Hematopoietic multipotent progenitor cell treated with erythropoietin and hydrocortisone succinate and interleukin-3 and kit ligand, for 15 days (in vitro differentiated cells): ENCODE measurements at places on chromosomes 11 and 22.

DNA sequence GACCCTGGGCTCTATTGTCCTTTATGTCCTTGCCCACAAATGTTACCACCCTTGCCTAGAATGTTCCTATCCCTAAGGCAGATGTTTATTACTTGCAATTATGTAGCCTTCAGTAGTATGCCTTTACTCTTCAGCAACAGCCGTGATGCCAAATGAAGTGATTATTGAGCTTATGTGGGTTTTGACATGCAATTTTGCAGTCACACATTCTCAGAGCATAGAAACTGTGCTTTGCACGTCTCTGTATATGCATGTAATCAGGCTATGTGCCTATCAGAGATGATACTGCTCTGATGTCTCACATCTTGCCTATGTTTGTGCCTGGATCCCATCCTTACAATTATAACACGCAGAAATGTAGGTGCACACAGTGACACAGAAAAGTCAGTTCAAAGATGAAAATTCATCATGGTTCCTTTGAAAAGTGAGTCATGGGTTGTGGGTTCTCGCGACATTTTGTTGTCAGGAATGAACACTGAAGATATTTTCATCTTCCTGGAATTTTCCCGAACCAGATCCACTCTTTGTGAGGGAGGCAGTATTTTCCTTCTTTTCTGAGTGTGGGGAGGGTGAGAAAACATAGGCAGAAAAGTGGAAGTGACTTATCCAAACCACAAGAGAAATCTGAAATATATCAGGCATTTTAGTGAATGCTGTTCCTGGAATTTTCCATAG lies 81.1 kb downstream of the BMAL1 start:
- DNase-seq = no peak

GRCh38 chr11:84103096-84103495 lies 816.9 kb upstream of the CCDC90B start:
- DNase-seq = no peak

DNA sequence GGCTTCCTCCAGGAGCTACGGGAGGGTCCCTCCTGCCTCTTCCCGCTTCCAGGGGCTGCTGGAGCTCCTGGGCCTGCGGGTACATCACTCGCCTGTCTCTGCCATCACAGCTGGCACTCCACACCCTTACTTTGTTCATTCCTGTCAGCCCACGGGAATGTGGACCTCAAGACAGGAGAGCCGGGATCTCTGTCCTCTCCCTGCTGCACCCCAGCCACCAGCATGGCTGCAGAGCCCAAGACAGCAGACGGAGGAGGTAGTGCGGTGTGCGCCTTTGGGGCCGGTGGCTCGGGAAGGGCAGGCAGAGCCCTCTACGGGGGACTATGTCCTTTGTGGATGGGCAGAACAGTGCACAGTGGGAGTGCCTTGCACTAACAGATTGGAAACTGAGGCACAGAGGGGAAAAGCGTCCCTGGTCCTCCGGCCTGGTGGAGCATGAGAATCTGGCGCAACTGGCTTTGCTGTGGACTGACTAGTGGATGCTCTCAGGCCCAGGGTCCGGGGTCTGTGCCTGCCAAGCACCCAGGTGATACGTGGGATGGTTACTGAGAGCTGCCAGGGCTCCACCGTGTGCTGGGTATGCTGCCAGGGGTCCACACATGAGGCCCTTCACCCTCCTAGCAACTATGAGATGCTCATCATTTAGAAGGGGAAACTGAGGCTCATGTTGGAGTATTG lies 47.3 kb downstream of the IGF2 start:
- no peak for DNase-seq

DNA sequence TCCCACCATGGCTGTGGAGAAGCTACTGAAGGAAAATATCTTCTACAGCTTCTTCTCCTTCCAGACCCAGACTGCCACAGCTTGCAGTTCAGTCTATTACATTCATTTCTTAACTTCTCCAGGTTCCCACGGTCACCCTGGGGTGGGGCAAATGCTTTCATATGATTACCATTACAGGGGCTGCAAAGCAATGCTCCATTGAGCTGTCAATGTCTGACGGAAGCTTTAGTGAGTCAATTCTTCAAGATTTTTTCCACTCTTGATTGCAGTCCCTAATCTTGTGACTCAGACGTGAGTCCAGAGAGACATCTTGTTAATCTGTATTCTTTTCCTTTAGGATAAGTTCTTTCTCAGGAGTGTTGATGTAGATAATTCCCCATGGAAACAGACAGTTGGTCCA lies 233.4 kb upstream of the DDI1 start:
- no peak for DNase-seq

DNA sequence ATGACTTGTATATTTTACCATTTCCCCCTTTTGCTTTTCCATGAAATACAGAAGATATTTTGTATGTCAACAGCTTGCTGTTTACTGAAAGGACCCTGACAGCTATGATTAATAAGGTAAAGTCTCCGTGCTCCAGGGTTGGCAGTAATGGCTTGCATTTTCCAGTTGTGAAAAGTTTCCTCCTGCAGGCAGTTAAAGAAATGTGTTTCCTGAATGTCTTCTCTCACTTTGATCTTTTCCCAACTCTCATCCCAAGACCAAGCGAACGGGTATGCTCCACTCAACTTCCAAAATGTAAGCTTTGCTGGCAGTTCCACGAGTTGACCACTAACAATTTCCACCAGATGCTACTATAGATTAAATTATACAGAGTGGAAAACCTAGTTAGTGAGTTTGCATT lies 8.9 kb downstream of the FIBIN start:
- DNase-seq = no peak

- DNase-seq = no peak
These were observed 25.5 kb upstream of the BIRC3 start for GRCh38 chr11:102291831-102292230.

- DNase-seq = no peak
These were observed 6.1 kb downstream of the SIPA1 start for GRCh38 chr11:65643971-65644370.

DNA sequence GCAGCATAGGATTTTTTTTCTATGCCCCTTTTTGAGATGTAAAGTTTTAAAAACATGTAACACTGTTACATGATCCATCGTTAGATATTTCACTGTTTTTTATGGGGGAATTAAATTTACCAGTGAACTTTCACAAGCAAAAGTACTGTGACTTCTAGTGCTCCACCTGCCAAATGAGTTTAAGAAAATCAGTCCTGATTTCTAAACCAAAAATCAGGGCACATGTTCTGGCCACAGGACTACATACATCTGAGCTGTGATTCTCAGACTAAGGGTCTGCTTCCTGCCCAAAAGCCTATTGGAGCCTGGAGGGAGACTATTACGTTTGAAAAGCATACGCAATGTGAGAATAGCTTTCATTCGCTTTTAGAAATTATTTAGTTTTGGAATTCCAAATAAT lies 22.5 kb downstream of the TMPRSS13 start:
- no peak for DNase-seq

DNA sequence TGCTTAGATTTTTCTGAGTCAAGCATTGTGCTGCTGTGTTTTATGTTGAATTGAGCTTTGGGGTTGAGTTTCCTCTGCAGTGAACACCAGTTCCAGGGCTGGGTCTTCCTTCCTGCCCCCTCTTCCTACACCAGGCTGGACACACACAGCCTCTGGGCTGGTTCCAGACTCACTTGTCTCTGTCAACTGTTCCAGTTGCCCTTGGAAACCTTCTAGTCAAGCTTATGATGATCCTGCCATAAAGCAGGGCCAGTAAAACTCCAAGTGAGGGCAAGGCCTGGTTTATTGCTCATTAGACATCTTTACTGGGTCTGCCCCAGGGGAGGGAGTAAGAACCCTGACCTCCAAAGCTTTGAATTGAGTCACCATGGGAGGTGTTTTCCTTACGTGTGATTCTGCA lies 61.1 kb downstream of the KIAA1671 start:
- DNase-seq = no peak

DNA sequence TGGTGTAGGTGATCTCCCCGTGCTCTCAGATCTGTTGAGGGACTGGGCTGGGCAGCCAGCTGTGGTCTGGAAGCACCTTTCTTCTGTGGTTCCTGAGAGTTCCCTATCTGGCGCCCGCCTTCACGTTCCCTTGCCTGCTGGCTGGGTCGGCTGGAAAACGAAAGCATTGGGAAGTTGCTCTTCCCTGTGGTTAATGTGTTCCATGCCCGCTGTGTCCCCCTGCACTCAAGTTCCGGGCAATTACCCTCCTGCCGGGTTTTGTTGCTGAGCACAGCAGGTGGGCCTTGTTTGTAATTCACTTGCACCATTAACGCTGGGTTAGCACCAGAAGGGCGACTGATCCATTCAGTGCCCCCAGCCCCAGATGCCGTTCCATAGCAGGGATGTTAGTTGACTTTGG lies 134.1 kb downstream of the GRIK4 start:
- DNase-seq = no peak

- DNase-seq = no peak
These were observed 496.7 kb upstream of the ARHGAP42 start for GRCh38 chr11:100190395-100190794.

DNA sequence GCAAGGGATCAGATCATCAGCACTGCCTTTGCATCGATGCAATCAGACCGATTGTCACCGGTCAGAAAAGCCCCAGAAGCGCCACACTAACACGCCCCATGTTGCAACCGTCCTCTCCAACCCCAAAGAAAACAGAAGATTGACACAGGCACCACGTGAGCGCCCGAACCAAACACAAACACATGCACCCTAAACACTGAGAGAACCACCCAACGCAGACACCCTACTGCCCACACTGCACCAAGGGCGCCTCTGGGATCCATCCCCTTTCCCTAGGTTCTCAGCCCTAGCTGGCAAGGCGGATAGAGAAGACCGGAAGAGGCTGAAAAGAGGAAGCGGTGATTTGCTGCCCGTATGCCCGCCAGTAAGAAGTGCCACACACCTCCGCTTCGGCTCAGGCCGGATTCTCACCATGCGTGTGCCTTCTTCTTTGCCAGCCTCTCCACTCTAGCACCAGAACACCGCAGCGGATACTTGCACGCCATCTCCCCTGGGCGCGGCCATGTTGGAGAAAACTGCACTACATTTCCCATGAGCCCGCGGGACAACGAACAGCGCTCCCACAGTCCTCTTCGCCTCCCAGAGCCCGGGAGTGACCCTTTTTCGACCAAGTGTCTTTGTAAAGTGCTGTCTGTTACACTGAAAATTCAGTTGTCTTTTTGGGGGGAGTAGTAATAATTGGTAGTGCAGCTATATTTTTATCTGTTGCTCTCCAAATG lies at the start of gene ALKBH8:
ALKBH8 (minus strand) TSS at position 517 of the 719 bp plus-strand sequence. CDS start 4,842 bp downstream, outside the sequence.
- DNase-seq = peak; percentile 75

DNA sequence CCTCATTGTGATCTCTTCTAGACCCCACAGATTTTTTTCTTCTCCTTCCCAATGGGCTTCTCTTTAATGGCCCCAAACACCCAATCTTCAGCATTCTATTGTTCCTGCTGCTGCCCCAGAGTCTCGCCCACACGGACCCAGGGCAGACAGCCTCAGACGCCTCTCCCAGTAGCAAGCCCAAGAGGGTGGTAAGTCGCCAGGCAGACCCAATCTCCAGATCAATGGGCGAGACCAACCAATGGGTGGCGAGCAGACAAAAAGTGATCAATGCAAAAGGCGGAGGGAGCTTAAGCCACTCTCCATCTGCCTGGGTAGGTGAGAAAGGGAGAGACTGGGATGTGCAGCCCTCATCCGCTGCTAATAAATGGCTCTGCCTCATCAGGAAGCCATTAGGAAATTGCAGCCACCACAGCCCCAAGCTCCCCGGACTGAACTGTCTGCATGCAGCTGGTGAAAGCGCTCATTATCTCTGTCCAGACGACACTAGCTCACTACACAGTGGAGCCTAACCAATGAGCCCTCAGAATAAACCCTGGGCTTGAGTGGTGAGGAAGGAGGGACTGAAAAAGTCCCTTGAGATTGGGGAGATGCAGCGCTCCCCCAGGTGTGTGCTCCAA lies 81.8 kb downstream of the ETS1 start:
- DNase-seq = no peak

GRCh38 chr11:11746449-11746848 lies 95.3 kb upstream of the USP47 start:
- DNase-seq = no peak

DNA sequence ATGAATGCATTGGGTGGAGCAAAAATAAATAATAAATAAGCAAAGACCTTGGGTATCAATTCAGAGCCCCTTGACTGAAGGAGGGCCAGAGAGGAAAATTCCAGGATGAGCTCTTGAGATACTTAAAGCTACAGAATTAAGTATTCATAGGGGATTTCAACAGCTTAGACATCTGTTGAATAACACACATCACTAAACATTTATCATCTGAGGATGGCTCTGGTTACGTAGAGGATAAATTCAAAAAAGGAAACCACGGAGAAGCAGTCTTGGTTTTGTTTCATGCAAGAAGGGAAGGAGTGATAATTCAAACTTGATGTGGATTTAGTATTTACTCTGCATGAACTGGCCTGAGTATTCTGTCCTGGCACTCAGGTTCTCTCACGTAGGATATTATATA lies 29.8 kb downstream of the ARHGAP42 start:
- no peak for DNase-seq

DNA sequence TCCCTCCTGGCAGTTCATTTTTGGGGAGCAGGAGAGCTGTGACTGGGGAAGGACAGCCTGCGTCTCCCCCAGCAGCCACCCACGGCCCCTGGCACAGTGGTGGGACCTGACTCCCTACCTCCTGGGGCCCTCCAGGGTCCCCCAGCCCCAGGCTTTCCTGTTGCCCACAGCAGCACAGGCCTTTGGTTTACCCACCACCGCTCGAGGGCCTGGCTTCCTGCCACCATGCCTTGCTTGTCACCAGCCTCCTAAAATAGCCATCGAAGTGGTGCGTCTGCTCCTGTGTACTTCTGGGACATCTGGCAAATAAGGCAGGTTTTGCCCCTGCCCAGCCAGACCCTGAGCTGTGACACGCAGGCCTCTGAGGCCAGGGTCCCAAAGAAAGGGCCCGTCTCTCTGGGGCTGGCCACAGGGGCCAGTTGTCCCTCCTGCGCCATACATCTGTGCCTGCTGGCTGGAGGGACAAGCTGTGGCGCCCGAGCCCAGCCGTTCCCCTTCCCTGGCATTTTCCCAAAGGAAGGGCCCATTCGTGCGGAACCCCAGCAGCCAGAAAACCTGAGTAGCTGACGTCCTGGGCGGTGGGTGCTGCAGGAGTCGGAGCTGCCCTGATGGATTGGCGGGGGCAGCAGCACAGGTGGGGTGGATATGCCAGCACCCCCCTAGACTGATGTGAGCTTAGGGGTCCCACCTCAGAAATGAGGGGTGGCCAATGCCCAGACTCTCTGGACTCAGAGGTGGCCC lies 14.6 kb downstream of the PHLDA2 start:
- no peak for DNase-seq

- DNase-seq = no peak
These were observed 70.8 kb downstream of the KCNJ1 start for GRCh38 chr11:128796270-128796669.

- DNase-seq = no peak
These were observed 5.7 kb upstream of the SULT4A1 start for GRCh38 chr22:43867839-43868635.

DNA sequence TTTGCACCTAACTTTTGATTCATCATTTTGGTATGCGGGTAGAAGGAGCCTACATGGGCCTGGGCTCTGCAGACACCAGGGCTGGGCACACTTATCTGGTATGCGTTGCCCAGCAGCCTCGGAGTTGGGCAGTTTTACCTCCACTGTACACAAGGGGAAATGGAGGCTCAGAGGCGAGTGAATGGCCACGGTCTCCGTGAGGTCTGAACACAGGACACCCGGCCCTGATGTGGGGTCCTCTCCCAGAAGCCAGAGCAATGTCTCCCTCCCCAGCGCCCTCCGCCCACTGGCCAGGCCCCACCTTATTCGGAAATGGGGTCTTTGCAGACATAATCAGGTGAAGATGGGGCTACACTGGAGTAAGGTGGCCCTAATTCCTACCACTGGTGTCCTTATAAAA lies 43.7 kb downstream of the OSBPL5 start:
- no peak for DNase-seq
